ENCODE measurements at places on chromosomes 1 and 21. TPM values are rescaled to one million over a fixed set of nuclear protein-coding genes. Genes with fewer than 3 reads are reported as not detected.

Gene CELA3B
- not detected for total RNA-seq

Gene CELA2A
- total RNA-seq: not detected

Gene TMOD4
- not detected for total RNA-seq

Gene MROH7
- not detected for total RNA-seq

Gene UAP1
- total RNA-seq: 137 TPM

Gene ANP32E
- total RNA-seq: 50.2 TPM

Gene ZYG11A
- 1.6 TPM for total RNA-seq

Gene CDC42
- 550 TPM for total RNA-seq

Gene SPRR2F
- total RNA-seq: not detected

Gene OR2T29
- not detected for total RNA-seq

Gene BGLAP
- not detected for total RNA-seq

Gene GALE
- total RNA-seq: 80.7 TPM

Gene CGN
- 0.52 TPM for total RNA-seq

Gene CD52
- total RNA-seq: not detected

Gene KRTAP13-2
- total RNA-seq: not detected

Gene NMNAT2
- 8.2 TPM for total RNA-seq

Gene ACTN2
- total RNA-seq: 0.02 TPM
